ENCODE measurements at places on chromosomes 6 and 20.

DNA sequence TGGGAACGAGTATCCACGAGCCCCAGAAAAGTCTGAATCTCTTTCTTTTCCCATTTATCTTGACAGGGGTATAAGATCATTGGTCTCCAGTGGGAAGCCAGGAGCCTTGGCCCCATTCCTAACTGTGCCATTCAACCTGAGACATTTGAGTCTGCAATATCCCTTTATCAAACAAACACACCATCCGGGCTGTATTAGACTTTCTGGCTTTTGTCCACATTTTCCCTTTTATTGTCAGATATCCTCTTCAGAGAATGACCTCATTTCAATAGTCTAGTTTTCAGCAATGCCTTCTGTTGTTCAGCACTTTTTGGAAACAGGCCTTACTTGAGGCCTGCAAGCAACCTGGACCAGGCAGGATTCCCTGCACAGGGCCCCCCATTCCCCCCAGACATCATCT lies 15.7 kb downstream of the BPIFA1 start:
- no peak for DNase-seq

DNA sequence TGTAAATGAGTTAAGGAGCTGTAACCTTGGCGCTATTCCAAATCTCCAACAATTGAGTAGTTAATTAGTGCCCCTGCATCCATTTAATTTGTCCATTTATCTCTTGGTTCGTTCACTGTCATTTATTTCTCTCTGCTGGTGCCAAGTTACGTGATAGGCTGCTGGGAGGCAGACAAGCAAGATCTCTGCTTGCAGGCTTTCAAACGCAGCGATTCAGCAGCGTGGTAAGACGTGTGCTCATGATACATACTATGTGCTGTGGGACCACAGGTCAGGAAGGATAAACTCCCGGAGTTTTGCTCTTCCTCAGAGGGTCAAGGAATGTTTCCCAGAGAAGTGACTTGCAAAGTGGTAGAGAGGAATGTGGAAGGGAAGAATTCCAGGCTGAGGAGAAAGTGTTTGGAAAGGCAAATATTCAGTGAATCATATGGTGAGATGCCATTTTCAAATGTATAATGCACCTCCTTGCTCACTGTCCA lies 46.4 kb downstream of the UTRN start:
- DNase-seq, result no peak

GRCh38 chr6:158718461-158719046 lies 68.7 kb downstream of the SYTL3 start:
- no peak for DNase-seq

- DNase-seq, result no peak
Observed at GRCh38 chr6:21198032-21198640, 395.4 kb upstream of the SOX4 start.

Measured in DMS79 treated with DMSO at 0.1 percent for 48 hours (cell line).